Aortic smooth muscle cell (primary cell): ENCODE measurements at places on chromosomes 2 and 18. TPM values are rescaled to one million over a fixed set of nuclear protein-coding genes. Genes with fewer than 3 reads are reported as not detected.

CLEC4F gene
- not detected in 2 replicates for total RNA-seq

SCYGR8 gene
- total RNA-seq = not detected in 2 replicates

AKAIN1 gene
- total RNA-seq = not detected in 2 replicates

SLC66A2 gene
- total RNA-seq = 27.4 and 31.7 TPM in 2 replicates

LYPD6B gene
- total RNA-seq = not detected in 2 replicates

WDR75 gene
- total RNA-seq = 39.7 and 42.8 TPM in 2 replicates

SLC9A4 gene
- under 0.01 TPM in 1 of 2 replicates, not detected in the other for total RNA-seq

ALPI gene
- not detected in 2 replicates for total RNA-seq

CPO gene
- total RNA-seq = 0.12 and 0.13 TPM in 2 replicates

NTSR2 gene
- not detected in 2 replicates for total RNA-seq

ANKRD62 gene
- total RNA-seq = under 0.01 TPM in 1 of 2 replicates, not detected in the other
